ENCODE measurements at places on chromosomes 4 and X. TPM values are rescaled to one million over a fixed set of nuclear protein-coding genes. Genes with fewer than 3 reads are reported as not detected.

Gene TRAM1L1
- 5.0 TPM for total RNA-seq

Gene PRDM5
- 19.0 TPM for total RNA-seq

Gene ZCCHC18
- 1.3 TPM for total RNA-seq

Gene NHSL2
- 4.1 TPM for total RNA-seq

Gene CYTL1
- 0.17 TPM for total RNA-seq

DNA sequence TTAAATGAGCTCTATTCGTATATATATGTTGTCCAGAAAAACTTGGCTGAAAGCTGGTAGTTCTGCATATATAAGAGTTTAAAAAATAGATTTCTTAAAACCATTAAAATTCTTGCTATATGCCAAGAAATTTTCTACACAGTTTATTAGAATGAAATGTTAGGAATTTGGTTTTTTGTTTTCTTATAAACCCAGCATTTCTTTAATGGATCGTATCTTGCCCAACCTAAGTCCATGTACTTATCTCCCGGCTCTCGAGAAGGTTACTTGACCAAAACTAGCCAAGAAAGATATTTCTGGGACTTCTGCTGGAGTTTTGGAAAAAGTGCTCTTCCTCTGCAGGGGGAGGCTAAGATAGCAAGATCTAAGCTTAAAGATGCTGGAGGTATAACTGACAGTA is 4.7 kb upstream of the ASB5 start:
- no peak for DNase-seq

DNA sequence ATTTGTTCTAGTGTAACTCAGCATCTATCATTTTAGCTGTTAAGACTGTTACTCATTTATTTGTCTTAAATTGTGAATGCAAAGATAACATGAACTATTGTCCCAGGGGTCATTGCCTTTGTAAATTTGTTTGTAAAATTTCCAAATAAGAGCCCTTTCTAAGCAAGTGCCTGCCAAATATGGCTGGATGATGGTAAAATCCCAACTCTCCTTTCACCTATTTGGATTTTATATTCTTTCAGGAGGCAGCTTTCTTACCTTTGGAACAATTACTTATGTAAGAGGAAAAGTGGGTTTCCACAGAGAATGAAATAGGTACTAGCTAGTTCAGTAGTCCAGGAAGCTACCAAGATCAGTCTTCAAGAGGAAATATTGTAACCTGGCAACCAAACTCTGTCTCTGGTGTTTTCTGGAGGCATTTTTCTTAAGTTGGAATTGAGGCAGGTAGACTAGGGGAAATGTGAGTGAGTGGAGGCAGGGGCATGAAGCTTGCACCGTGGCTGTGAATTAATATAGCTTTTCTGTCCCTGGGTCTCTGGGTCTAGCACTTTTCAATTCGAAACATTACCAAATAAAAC is 363.0 kb upstream of the ZCCHC13 start:
- DNase-seq, result no peak

- peak; percentile 9 for DNase-seq
Observed at GRCh38 chr4:120155287-120155686, 88.6 kb upstream of the MAD2L1 start.

GRCh38 chr4:100206850-100207249 is 16.6 kb upstream of the DDIT4L start:
- DNase-seq, result no peak

DNA sequence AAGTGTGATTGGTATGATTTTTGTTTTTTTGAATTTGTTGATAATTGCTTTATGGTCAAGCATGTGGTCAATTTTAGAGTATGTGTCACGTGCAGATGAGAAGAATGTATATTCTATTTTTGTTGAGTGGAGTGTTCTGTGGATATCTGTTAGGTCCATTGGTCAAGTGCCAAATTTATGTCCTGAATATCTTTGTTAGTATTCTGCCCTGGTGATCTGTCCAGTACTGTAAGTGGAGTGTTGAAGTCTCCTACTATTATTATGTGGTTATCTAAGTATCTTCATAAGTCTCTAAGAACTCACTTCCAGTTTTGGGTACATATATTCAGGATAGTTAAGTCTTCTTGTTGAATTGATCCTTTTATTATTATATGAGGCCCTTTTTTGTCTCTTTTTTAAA is 372.9 kb upstream of the MAOA start:
- DNase-seq, result no peak

- no peak for DNase-seq
Observed at GRCh38 chr4:128810331-128810870, 901 bp downstream of the JADE1 start.

GRCh38 chrX:29913647-29914046 is 301.7 kb upstream of the MAGEB2 start:
- DNase-seq, result no peak

- no peak for DNase-seq
Observed at GRCh38 chrX:133314281-133314680, 96.1 kb upstream of the TFDP3 start.

- DNase-seq, result no peak
Observed at GRCh38 chr4:52250154-52250553, 199.1 kb downstream of the SPATA18 start.

DNA sequence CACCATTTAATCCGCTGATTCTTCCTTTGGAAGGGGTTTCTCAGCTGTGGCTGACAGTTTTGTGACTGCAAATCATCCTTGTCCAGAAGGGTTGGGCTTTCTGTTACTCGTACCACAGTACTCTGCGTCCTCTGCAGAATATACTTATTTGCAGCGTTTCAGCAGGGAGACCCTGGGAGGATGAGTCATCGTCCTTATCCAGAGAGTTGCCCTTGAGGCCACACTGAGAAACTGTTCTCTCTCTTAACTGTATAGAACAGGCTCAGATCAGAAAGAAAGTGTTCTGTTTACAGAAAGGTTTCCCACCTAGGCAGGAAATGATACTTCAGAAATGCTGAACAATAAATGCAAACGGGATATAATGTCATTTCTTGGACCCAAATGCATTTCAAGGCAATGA is 47.8 kb upstream of the DDX53 start:
- DNase-seq, result peak; percentile 56

DNA sequence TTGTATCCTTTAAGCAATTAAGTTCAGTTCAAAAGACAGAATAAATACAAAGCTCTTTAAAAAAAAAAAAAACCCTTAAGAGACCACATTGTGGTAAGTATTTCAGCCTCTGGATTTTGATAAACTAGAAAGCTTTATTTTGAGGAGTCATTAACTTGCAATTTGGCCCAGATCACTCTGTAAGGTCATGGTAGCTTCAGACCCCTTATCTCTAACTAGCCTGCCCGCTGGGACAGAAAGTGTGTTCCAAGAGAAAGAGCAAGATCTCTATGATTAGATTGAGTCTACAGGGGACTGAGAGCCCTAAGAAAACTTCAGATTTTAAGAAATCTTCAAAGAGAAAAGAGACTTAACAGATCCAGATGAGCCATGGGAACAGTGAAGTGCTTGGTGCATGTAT is 45.6 kb downstream of the GALNT7 start:
- DNase-seq, result no peak

- DNase-seq, result peak; percentile 84
Observed at GRCh38 chrX:110759785-110760184, 35.8 kb downstream of the CHRDL1 start.

- no peak for DNase-seq
Observed at GRCh38 chr4:85580489-85580888, 105.5 kb downstream of the ARHGAP24 start.

GRCh38 chr4:88939697-88940096 is 117.3 kb downstream of the FAM13A start:
- peak; percentile 91 for DNase-seq

DNA sequence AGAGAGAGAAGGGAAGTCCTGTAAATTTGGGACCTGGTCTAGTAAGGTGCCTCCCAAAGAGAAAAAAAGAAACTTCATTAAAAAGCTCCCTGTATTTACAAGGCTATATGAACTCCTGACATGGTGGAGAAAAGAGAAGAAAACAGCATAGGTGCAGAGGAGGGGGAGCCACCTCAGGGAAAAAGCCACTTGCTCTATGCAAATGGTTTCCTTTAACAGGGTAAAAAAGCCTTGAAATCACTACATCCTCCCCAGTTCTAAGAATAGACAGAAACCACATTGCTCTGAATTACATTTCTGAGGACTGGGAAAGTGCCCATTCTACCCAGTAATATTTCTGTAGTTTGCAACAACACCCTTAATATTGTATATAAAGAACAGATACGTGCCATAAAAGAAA is 165.5 kb downstream of the KLF8 start:
- no peak for DNase-seq
